Fibroblast of pulmonary artery (primary cell): ENCODE measurements at places on chromosomes 3 and 15.
A peak's percentile ranks its signal among the peaks of the same experiment; 100 is the strongest.

- DNase-seq = peak; percentile 18
These were observed 134.8 kb upstream of the MB21D2 start for GRCh38 chr3:193052354-193053045.

DNA sequence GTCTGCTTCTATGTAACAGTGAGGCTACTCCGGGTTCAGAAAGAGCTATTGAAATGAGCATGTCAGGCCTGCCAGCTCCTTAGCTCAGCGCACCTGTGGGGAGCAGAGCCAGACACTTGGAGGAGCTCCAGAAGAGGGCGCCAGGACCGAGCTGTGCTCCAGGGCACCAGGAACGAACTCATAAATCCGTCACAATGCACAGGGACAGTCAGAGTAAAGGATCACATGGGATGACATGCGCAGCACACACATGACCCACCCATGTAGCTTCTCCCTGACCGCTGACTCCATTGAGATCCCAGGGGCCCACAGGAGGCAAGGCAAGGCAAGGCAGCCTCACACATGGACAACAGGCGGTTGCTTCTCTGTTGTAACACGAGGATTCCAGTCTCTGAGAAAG, 26.0 kb upstream of the GNB5 start:
- no peak for DNase-seq

- no peak for DNase-seq
These were observed 32.9 kb downstream of the TBC1D2B start for GRCh38 chr15:78044407-78045155.

DNA sequence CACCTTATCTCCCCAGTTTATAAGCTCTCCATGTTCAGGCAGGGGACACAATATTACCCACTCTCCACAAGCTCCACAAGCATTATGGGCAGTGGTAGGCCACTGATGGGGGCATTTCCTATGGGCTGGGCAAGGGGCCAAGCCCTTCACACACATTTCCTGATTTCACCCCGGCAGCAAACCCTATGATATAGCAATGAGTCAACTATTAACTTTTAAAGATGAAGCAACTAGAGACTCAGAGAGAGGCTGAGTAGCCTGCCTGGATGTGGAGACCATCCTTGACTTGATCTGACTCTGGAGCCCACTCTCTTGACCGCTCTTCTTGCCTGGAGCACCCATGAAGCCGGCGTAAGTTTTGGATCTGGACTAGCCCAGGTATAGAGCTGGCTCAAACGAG, 27.4 kb downstream of the FOXL2NB start:
- peak; percentile 46 for DNase-seq

GRCh38 chr15:49380912-49381311, 42.1 kb upstream of the FGF7 start:
- DNase-seq = no peak

GRCh38 chr15:46111730-46112129, 476.9 kb downstream of the SQOR start:
- no peak for DNase-seq

DNA sequence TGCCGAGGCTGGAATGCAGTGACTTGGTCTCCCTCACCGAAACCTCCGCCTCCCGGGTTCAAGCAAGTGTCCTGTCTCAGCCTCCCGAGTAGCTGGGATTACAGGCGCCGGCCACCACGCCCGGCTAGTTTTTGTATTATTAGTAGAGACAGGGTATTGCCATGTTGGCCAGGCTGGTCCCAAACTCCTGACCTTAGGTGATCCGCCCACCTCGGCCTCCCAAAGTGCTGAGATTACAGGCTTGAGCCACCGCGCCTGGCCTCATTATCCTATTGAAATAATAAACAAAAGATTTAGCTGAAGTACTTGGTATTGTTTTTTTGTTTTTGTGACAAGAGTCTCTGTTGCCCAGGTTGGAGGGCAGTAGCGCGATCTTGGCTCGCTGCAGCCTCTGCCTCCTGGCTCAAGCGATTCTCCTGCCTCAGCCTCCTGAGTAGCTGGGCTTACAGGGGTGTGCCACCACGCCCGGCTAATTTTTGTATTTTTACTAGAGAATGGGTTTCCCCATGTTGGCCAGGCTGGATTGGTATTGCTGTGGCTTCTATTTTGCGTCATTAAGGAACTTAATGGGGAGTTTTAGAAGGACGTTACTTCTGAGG, 1.5 kb downstream of the RPL35A start:
- no peak for DNase-seq

GRCh38 chr15:30042556-30042955, 40.2 kb upstream of the GOLGA8J start:
- DNase-seq = peak; percentile 11

DNA sequence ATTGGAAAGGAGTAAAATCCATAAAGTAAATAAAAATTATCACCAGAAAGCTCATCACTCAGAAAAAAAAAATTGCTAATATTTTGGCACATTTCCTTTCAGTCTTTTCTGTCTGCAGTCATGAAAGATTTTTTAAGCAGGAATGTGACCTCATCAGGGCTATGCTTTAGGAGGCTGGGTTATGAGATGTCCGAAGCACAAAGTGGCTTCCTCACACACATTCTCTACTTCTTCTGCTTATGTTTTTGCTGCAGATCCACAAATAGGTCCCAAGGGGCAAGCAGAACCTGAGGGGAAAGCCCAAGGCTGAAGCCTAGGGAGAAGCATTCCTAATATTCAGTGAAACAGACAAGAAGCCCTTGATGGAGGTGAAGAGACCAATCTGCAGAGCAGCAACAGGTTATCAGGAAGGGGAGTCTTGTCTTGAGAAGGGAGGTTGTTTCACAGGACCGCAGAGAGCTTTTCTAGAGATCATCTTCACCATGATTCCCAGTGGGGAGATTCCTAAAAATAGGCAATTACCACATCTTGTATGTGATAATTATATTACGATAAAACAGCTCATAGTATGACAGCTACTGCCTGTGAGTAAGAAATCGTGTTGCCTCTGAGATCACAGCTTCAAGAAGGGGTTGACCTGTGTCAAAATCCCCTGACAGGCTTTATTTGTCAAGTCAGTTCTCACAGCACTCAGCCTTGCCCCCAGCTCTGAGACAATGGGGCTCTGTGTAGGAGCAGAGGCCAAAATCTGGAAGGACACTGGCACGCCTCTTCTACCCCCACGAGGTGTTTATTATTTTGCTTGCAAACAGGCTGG, 60.5 kb downstream of the IGF2BP2 start:
- peak; percentile 74 for DNase-seq

- DNase-seq = peak; percentile 78
These were observed 29.2 kb downstream of the PLOD2 start for GRCh38 chr3:146131616-146132410.

GRCh38 chr15:45635191-45635638, 386 bp downstream of the SQOR start:
- peak; percentile 18 for DNase-seq

DNA sequence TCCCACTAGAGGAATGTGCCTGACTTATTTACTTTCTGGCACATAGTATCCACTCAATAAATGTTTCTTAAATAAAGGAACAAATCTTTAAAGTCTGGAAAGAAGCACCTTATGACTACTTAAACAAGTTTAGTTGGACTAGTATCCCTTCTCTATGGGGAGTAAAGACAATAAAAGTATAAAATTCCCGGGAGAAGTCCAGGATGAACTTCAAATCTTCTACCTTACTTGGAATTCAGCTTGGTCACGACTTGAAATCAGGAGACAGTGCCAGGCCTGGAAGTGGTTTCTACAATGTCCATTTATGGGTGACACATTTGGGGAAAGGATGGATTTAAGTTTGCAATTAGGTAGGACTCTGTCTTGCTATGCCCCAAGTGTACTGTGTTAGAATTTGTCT, 196.5 kb downstream of the NR1D2 start:
- no peak for DNase-seq

- DNase-seq = no peak
These were observed 170.4 kb upstream of the LPP start for GRCh38 chr3:187983484-187984124.

GRCh38 chr3:29936054-29936453, 655.2 kb downstream of the RBMS3 start:
- DNase-seq = no peak

- DNase-seq = peak; percentile 55
These were observed 2.9 kb downstream of the GATA2 start for GRCh38 chr3:128489927-128490649.

DNA sequence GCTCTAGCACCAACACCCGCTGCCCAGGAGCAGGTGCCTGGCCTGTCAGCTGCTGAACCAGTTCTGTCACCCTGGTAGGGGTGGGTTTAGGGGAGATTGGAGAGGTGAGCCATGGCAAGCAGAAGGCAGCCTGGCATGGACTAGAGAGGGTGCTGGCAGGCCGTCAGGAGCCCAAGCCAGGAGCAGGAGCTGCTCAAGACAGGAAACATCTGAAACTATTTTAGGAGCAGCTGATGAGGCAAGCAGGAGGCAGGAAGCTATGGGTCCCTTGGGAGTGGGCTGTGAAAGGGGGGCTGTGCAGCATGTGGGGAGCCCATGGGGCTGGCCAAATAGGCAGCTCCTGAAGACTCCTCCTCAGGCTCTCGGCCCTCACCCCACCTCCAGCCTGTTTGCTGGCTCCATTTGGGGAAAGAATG, 2.3 kb downstream of the INKA1 start:
- peak; percentile 97 for DNase-seq

DNA sequence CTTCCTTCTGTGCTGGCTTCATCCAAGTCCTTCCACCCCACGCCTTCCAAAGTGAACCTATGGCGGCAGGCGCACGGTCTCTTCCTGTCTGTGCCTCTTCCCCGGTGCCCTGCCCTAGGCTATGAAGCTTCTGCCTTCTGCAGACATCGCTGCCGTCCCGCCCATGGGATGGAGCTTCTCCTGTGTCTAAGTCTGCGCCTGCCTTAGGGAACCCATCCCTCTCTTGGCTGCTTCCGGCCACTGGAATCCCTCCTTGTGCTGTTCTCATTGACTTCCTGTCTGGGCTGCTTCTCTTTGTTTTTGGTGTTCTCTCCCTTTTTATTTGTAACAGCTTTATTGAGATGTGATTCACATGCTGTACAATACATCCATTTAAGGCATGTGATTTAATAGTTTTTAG, 17.2 kb downstream of the CHCHD6 start:
- no peak for DNase-seq

GRCh38 chr3:136262559-136262958, 12.4 kb downstream of the PCCB start:
- DNase-seq = peak; percentile 8

- no peak for DNase-seq
These were observed 49.2 kb upstream of the P3H2 start for GRCh38 chr3:190169877-190170276.

DNA sequence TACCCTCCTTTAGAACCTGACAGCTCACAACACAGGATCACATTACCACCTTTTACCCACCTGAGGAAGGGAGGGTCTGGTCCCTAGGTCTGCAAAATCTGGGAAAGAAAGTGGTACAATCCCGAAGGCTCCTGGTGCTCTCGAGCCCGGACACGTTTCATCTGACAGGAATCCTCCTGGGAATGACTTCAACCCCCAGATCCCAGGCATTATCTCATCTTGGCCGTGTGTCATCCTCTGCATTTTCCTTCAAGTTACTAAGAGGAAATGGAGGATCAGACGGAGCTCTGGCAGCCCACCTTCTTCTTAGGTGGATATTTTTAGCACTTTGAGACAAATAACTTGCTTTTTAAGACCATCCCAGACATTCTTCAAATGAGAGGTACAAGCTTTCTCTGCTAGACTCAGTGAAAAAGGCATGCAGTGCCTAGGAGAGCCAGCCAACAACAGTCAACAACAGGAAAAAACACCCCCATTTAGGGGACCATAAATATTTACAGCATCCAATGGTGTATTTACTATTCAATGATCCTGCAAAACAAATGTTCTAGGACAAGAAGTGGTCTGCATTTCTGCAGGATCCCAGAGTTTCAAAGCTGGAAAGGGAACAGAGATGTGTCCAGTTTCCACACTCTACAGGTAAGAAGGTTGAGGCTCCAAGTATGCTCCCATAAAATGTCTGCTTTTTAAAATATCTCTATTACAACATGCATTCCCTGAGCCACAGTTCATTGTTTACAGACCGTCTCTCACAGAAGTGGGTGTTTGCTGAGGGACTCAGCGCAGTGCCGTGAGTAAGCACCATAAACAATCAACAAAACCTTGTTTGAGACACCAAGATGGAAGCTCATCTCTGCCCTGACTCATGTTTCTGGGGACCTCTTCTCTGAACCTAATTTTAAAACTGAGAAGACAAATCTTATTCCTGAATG, 38.3 kb upstream of the ARHGEF3 start:
- DNase-seq = peak; percentile 63

GRCh38 chr15:100517846-100518245, 10.9 kb downstream of the CERS3 start:
- no peak for DNase-seq

- no peak for DNase-seq
These were observed 153.1 kb downstream of the LIPC start for GRCh38 chr15:58584789-58585461.
